H9 (cell line): ENCODE measurements at places on chromosomes 5 and 9. TPM values are rescaled to one million over a fixed set of nuclear protein-coding genes. Genes with fewer than 3 reads are reported as not detected.

Gene PCDHA6
- total RNA-seq: 4.5 and 4.9 TPM in 2 replicates

Gene SLC6A7
- not detected in 2 replicates for total RNA-seq

Gene DNAH5
- total RNA-seq: 0.50 and 0.55 TPM in 2 replicates

Gene HTR1A
- total RNA-seq: 0.55 and 0.79 TPM in 2 replicates

Gene GZMA
- not detected in 2 replicates for total RNA-seq

Gene PCDHB2
- total RNA-seq: 26.3 and 27.7 TPM in 2 replicates

Gene PCDHGA6
- 1.5 and 1.7 TPM in 2 replicates for total RNA-seq

Gene IFNA13
- total RNA-seq: not detected in 2 replicates

Gene WDR5
- total RNA-seq: 72.3 and 74.0 TPM in 2 replicates

Gene TAF1L
- total RNA-seq: not detected in 2 replicates

Gene MARCOL
- not detected in 2 replicates for total RNA-seq

Gene PLAC8L1
- total RNA-seq: 0.52 and 0.64 TPM in 2 replicates

Gene CDO1
- total RNA-seq: 11.2 and 12.2 TPM in 2 replicates

Gene CDH9
- total RNA-seq: 0.61 and 0.79 TPM in 2 replicates

Gene FTMT
- total RNA-seq: not detected in 2 replicates

Gene NUTM2F
- 0.15 TPM in 1 of 2 replicates, not detected in the other for total RNA-seq

Gene NR3C1
- total RNA-seq: 26.5 and 31.4 TPM in 2 replicates

Gene KCNIP1
- total RNA-seq: 0.24 and 0.63 TPM in 2 replicates
